T-helper 2 cell treated with Interferon-gamma antibody and Interleukin-4, amounts not matched to agents 5 μg/mL and 100 μg/mL, for 36 hours (primary cell): ENCODE measurements at places on chromosomes 7 and 10.
A peak's percentile ranks its signal among the peaks of the same experiment; 100 is the strongest.

DNA sequence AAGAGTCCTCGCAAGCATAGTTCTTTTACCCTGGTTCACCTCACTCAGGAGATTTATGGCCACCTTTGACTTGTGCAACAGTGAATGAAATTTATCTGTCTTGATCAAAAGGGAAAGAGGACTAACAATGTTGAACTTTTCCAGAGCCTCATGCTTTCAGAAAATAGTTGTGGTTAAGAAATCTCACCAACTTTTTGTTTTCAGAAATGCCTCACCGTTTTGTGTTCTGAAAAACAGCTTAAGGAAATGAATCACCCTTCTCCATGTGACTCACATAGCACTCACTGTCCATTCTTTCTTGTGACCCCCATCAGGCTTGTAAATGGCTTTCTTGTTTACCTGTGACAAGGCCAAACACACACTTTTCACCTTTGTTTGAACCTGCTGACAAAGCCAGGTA is 148.6 kb upstream of the FAM3C start:
- DNase-seq, result peak; percentile 46

GRCh38 chr10:26318672-26319071 is 102.1 kb downstream of the GAD2 start:
- no peak for DNase-seq

DNA sequence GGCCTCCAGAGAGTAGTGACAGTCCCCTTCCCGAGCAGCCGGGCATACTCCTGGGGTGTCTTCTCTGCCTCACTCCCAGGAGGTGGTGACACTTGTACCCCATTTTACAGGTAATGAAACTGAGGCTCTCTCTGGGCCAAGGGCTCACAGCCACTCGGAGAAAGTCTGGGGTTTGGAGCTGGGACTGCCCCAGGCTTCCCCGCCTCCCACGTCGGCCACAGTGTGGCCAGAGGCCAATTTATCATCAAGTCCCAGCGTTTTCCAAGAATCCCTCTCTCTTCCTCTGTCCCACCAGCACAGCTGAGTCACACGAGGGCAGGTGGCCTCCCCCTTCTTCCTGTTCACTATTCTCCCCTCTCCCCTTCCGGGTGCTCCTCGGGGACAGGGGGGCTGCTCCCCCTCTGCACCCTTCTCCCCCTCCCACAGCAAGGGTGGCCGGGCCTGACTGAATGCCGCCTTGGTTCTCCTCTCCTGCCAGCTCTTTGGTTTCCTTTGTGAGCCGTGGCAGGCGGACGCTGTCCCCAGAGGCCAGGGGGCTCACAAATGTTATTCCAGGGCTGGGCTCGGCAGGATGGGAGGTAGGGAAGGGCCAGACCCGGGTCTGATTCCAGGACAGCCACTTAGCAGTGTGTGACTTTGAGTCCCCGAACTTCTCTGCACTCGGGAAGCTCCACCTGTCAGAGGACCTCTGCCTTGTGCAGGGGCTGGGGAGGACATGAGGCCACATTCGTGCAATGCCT is 17.7 kb downstream of the CLIP2 start:
- peak; percentile 21 for DNase-seq

DNA sequence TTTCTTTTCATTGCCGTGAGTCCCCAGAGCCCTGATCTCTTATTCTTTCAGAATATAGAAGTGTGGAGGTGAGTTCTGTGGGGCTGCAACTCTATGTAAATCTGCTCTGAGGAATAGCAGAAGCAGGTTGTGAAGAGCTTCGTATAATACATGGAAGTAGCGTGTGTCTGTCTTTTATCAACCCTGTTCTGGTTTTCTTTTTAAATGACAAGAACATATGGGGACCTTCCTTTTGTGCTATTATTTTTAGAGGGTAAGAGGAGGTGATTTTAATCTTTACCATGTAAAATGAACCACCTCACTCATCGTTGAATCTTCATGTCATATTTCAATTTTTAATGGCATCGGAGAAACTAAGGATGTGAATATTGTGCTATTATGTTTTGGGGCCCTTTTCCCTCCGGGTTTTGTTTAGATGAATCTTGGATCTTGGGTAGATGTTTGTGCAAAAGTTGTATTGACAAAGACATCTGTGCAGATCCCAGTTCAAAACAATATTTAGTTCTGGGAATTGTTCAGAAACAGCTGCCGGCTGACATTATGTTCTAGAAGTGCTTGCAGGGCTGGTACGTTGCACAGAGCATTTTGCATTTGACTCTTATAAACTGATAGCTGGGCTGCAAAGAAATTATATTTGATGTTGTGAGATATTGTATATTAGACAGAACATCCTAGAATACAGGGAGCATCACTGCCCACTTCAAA is 46.7 kb downstream of the PLXDC2 start:
- DNase-seq, result no peak

DNA sequence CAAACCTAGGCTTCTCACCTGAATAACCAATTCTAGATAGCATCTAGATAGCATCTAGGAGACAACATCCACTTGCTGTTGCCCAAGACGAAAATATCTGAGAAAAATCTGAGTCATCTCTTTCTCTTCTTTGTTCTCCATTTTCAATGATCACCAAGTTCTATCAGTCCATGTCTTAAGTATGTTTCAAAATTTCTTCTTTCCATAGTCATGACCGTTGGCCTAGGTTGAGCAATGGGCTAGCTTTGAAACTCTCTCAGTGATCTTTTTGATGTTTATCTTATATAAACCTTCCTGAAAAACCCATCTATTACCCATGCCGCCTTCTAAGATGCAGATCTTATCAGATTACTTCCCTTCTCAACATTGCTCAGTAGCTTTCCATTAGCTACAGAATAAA is 23.4 kb upstream of the CASD1 start:
- DNase-seq, result no peak

DNA sequence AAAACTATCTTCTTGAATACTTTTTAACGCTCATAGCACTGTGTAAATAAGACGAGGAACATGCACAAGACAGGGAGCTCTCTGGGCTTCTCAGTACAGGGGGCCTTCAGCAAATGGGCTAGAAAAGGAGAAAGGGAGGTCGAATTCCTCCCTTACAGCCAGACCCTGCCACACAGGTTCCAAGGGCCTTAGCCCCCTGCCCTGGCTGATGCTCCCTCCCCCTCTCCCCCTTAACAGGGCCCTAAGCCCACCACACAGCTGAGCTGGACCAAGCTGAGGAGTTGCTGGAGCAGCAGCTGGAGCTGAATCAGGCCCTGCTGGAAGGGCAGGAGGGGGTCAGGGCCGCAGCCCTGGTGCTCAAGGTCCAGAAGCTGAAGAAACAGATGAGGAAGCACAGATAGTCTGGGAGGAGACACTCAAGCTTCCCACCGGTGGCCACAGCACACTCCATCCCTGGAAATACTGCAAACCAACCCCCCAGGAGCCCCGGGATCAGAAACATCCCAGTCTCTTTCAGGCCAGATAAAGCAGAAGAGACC is 153.9 kb downstream of the SNX13 start:
- no peak for DNase-seq

DNA sequence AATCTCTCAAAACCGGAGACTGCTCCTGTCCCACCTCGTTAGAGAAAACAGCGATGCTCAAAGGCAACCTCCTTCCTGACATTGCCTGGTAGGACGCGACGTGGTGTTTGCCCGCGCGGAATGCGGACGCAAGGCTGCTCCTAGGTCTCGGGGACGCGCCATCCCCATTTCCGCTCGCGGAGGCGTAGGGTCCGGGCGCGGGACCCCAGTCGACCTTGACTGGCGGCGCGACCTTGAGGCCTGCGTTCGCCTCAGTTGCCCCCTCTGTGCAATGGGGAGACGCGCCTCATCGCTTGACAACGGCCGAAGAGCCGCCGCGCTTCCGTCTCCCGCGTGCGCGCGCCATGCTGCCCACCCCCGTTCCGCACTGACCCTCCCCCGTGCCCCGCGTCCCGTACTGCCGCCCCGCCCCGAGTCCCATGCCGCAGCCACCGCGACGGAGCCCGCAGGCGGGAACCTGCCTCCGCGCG is 412 bp upstream of the PPIA start:
- DNase-seq, result no peak

GRCh38 chr7:158125721-158126120 is 461.9 kb downstream of the PTPRN2 start:
- DNase-seq, result no peak

DNA sequence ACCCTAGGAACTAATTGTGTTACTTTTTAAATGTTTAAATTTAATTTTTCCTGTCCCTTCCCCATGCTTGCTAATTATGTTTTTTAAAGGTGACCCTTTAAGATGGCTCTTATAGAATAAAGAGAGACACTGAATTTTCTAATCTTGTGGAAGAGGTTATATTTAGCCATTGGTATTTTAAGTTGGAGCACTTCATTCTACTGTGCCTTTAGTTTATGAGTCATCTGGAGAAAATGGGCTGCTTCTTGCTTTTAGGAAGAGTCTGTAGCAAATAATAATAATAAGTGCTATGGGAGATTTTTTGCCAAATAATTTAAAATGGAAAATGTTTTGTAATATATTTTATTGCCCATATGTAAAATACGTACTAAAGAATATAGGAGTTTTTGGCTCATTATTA is 139.7 kb downstream of the ADK start:
- no peak for DNase-seq

GRCh38 chr10:122882766-122883165 is 3.4 kb upstream of the FAM24B start:
- DNase-seq, result no peak

DNA sequence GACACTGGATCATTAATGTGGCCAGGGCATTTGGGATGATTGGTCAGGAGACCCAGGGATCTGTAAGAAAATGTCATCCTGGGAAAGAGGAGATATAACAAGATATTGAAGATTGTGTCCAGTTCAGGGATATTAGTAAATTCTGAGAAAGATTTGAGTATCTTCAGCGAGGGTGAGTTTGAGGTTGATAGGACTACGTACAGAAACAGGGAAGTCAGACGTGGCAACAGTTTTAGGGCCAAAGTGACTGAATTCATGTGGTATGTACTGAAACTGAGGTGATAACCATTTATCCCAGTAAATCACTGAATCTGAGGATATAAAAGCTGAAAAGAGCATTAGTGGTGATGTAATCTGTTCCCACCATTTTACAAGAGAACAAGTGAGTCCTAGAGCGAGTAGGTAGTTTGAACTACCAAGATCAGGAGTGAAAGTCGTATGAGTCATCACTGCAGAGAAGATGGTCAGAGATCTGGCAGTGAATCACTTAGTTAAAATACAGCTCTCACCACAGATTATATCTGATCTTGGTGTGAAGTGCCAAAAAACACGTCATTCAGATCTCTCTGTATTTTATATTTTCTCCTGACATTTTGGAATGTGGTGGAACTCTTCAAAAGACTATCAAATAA is 220.5 kb downstream of the CDK14 start:
- peak; percentile 37 for DNase-seq

- DNase-seq, result no peak
Observed at GRCh38 chr7:98249106-98249505, 2.9 kb downstream of the TECPR1 start.

DNA sequence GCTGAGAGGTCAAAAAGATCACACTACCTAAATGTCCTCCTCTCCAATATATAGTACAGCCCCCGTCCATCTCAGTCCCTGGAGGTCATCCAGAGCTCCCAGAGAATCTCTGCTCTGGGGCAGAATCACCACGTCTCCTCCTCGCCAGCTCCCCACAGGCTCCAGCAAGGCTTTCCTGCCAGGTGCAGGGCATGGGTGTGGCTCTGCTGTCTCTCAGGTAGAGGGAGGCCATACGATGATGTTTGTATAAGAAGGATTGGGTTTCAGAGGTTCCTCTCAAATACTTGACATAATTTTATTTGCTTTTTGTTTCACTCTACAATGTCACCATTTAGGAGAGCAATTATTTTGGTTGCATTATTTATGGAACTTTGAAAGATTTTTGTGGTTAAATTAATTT is 98.3 kb upstream of the PRSS58 start:
- DNase-seq, result no peak

DNA sequence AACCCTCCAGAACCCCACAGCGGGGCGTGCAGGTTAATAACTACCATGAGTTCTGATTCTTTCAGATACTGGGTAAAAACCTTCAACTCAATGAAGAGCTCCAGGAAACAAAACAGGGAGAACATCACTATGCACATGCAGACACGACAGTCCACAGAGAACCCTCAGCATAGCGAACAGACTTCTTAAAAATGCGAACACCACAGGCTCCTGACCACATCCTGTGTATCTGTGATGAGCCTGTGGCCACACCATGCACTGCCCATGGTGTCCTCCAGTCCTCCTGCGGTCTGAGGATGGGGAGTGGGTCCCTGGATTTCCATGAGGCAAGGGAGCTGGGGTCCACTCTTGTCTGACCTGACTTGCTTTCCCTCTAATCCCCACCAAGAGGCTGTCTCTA is 107.2 kb downstream of the COBL start:
- DNase-seq, result no peak

DNA sequence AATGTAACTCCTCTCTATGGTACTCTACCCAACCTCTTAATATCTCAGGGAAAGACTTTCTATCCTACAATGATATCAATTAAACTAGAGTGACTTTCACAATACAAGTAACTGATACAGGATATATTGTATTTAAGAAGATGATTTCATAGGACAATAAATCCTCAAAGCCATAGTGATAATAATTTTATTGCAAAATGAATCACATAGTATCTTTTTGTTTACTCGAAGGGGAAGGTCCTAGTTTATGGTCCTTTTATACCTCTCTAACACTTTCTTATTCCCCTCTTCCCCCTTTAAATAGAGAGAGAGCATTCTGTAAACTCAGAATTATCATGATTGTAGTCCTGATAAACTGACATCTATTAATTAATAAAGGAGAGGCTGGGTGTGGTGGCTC is 56.4 kb downstream of the TMEM106B start:
- DNase-seq, result no peak

DNA sequence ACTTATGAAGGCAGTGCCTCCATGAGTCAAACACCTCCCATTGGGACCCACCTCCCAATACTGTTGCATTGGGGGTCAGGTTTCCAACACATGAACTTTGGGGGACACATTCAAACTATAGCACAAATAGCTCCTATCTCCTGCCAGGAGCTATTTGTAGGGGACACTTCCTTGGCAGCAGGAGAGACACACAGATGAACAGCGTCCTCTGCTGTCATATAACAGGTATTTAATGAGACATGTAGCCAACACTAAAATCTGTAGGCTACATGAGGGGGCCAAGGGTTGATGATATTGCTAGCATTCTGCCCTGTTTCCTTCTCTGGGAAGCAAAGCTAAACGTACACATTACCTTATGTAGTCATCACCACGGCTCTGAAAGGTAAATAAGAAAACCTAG is 2.6 kb upstream of the GPR26 start:
- no peak for DNase-seq

GRCh38 chr10:31883397-31883796 is 45.2 kb downstream of the ARHGAP12 start:
- no peak for DNase-seq

DNA sequence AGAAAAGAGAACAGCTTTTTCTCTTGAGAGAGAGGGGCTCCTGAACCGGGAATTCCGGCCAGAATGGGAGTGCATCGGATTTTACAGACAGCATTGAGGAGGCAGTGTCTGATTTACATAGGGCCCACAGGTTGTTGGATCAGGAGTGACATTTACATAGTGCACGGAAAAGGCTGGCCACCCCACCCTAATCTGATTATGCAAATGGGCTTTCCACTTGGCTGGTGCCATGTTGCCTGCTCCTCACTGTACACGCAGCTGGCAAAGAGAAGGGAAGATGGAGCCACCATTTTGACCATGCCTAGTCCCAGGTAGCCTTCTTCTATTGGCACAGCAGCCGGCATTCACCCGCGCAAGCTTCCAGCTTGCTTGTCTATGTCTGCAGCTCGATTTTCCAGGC is 77.5 kb upstream of the FAM171A1 start:
- DNase-seq, result no peak
